ENCODE measurements at places on chromosomes 12 and 14. TPM values are rescaled to one million over a fixed set of nuclear protein-coding genes. Genes with fewer than 3 reads are reported as not detected.

Gene CCDC175
- total RNA-seq, result not detected

Gene CDK17
- 197 TPM for total RNA-seq

Gene IL31
- not detected for total RNA-seq

Gene DHRS2
- total RNA-seq, result not detected

Gene SAMD15
- total RNA-seq, result 3.3 TPM

Gene RPGRIP1
- not detected for total RNA-seq
